ENCODE measurements at places on chromosomes 3 and 15.

DNA sequence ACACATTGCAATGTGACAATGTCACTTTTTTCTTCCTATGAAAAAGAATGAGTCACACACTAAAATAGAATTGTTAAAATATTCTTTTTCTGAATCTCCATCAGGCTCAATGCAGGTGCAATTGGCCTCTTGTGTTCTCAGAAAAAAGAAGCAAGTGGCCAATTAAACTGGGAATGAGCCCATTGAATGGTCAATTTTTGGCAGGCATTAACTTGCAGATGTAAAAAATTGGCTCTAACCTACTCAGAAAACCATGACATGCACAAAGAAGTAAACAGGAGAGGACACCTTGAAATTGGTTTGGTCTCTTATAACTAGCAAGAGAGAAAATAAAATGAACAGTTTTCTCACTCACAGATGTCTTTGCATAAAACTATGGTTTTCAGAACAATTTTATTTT lies 820.8 kb downstream of the TBL1XR1 start:
- DNase-seq = no peak

- no peak for DNase-seq
Observed at GRCh38 chr3:156356537-156357363, 198.2 kb downstream of the SSR3 start.

DNA sequence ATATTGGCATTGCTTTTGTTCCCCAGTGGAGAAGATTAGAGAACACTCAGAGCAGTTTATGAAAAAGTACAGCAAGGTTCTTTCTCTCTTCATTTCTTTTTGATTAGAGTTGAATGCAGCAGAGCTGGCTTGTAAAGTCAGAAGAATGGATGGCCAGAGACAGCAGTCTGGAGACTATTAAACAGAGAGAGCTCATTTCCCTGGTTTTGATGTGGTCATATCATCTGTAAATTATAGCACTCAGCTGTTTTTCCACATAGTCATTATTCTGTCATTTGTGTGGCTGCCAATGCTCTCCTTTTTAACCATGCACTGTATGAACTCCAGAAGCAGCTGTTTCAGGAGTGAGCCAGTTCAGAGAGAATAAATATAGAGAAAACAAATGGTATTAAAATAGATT lies 177.4 kb upstream of the CRBN start:
- no peak for DNase-seq

- no peak for DNase-seq
Observed at GRCh38 chr15:68909601-68910100, 20.7 kb upstream of the SPESP1 start.
